ENCODE measurements at places on chromosomes 1 and 21. TPM values are rescaled to one million over a fixed set of nuclear protein-coding genes. Genes with fewer than 3 reads are reported as not detected.

FOXJ3 gene
- total RNA-seq: 27.8 TPM

HENMT1 gene
- 1.6 TPM for total RNA-seq

OPRD1 gene
- total RNA-seq: not detected

CHRM3 gene
- total RNA-seq: 0.20 TPM

DNA sequence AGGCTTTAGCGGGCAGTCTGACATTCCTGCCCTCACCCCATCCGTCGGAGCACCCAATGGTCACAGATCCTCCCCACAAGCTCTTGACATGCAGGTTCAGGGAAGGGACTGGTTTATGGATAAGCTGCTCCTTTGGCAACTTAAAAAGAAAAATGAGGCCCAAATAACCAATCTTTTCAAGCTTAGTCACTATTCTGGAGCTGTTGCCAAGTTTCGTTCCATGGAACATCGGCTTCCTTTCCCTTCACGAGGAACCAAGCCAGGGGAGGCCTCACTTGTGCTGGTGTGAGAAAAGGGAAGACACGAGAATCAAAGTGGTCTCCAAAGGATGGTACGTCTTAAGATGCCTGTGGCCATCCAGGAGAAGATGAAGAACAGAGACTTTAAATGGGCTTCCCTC is 46.1 kb upstream of the LPAR3 start:
- peak; percentile 51 for DNase-seq

- no peak for DNase-seq
Observed at GRCh38 chr1:238242181-238242580, 351.5 kb upstream of the ZP4 start.

- DNase-seq: peak; percentile 23
Observed at GRCh38 chr1:154819628-154820590, 50.2 kb downstream of the KCNN3 start.

- DNase-seq: peak; percentile 11
Observed at GRCh38 chr1:21594501-21594900, 74.7 kb downstream of the RAP1GAP start.

DNA sequence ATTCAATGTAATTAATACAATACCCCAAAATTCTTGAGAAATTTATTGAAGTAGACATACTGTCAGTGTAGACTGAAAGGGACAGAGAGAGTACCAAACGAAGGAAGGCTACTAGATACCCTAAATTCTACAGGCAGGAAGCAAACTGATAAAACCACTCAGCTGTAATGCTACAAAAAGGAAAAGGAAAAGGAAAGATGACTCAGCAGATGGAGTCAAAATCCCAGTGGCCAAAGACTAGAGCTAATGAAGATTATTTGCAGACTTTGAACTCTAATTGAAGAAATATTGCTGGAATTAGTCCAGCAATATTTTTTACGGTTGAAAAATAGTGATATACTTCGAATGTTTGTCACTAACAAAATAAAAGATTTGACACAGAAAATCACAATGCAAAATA is 671.9 kb downstream of the BRINP3 start:
- DNase-seq: no peak

DNA sequence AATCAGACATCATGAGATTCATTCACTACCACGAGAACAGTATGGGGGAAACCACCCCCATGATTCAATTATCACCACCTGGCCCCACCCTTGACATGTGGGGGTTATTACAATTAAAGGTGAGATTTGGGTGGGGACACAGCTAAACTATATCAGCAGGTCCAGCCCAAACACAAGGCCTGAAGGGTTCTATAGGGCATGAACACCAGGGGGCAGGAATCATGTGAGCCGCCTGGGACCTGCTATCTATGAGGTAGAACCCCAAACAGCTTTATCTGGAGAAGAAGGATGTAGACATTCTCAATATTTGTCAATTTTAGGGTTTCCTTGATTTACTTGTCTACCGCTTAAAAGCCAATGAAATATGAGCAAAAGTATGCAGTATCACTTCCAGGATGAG is 294.9 kb upstream of the DEPDC1 start:
- DNase-seq: no peak

DNA sequence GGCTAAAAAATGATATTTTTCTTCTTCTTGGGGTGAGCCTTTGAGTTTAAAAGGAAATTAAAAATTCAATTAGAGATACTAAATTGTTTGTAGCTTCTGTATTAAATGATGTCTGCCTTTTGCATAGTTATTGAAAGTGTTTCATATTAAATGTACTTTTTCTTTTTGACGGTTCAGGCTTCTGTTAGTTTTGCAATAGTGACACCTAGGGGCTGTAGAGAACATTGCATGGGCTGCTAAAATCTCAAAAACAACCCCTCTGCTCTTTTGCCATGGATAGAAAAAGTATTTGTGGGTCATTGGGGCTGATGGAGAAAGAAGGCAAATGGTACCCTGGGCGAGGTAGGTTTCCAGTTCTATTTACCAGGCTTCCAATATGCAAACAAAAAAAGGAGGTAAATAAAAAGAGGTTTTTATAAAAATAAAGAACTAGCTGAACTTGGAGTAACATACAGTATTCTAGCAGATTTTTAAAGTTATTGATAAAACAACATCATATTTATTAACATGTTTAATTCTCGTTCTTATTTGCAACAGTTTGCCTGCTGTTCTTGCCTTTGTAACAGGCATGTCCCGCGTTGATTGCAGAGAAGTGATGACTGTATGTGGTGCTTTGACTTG is 115.4 kb upstream of the HOOK1 start:
- DNase-seq: peak; percentile 76

DNA sequence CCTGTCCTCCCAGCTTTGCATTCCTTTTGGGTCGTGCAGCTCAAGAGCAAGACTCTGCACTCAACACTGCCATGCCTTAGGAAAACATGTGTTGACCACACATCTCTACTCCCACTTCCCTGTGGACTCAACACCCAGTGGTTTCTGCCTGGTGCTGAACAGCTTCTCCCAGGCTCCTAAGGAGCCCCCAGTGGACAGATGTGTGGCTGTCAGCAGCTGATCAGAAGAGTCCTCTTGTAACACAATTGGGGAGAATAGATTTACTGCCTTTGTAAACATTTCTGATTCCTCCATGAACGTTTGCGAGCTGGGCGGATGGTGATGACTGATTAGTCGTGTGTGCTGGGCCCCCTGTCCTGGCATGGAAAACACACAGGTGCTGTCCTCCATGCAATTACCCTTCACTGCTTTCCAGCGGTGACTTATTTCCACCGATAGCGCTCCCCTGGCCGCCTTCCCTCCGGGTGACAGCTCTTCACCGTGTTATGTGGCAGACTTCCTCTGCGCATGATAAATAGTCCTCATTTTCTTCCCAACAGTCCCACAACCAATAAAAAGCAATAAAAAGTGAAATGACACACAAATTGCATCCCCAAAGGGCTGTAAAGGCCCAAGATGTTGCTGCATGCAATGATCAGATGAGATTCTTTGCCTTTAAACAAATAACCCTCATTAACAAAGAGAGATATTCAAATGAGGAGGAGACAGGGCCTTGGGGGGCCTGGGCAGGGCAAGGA is 249.4 kb upstream of the AJAP1 start:
- no peak for DNase-seq

DNA sequence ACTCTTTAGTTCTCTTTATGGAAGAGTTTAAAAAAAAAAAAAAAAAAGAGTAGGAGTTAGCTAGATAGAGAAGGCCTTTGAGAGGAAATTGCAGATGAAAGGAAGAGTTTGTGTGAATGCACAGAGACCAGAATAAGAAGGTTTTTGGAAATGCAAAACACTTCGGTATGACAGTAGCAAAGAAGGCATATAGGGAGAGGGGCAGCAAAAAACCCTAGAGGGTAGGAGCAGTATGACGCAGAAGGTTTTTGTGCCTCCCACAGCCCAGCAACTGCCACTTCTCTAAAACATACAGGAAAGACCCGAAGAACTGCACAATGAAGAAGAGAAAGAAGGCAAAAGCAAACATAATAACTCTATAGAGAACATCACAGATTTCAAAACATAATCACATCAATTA is 84.3 kb downstream of the WDR64 start:
- DNase-seq: no peak

GRCh38 chr1:201270616-201271390 is 12.5 kb upstream of the PKP1 start:
- DNase-seq: no peak

- DNase-seq: no peak
Observed at GRCh38 chr1:72281637-72282270, 585 bp downstream of the NEGR1 start.

DNA sequence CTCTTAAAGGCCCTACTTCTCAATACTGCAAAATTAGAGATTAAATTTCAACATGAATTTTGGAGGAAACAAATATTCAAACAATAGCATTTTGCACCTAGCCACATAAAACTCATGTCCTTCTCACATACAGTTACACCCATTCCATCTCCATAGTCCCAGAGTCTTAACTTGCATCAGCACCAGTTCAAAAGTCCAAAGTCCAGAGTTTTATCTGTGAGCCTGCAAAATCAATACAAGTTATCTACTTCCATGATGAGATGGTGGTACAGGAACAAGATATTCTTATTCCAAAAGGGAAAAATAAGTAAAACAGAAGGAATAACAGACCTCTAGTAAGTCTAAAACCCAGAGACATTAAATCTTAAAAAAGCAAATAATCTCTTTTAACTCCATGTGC is 686.0 kb upstream of the ADGRL4 start:
- DNase-seq: no peak

DNA sequence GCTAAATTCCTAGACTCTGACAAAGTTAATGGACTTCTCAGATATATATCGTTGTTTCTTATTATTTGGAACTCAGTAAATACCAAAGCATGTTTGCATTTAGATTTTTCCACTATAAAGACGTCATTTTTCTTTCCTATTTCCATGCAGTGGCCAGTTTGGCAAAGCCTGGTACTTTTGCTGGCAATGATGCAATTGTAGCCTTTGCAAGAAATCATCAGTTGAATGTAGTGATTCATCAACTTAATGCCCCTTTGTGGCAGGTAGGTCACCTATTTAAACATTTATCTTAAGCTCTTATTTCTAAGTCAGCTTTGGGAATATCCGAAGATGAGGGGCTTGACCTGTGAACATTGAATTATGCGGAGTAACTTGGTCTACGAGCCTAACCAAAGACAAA is 12.0 kb downstream of the OTUD3 start:
- DNase-seq: no peak

GRCh38 chr1:1215881-1216605 is 2.1 kb upstream of the TNFRSF4 start:
- no peak for DNase-seq

Measured in lung microvascular endothelial cell (primary cell).